ENCODE measurements at places on chromosomes 7 and 10.
A peak's percentile ranks its signal among the peaks of the same experiment; 100 is the strongest.

GRCh38 chr10:106312087-106312486 lies 852.4 kb downstream of the SORCS1 start:
- no peak for DNase-seq

GRCh38 chr7:151399906-151400305 lies 9.9 kb downstream of the WDR86 start:
- peak; percentile 38 for DNase-seq

DNA sequence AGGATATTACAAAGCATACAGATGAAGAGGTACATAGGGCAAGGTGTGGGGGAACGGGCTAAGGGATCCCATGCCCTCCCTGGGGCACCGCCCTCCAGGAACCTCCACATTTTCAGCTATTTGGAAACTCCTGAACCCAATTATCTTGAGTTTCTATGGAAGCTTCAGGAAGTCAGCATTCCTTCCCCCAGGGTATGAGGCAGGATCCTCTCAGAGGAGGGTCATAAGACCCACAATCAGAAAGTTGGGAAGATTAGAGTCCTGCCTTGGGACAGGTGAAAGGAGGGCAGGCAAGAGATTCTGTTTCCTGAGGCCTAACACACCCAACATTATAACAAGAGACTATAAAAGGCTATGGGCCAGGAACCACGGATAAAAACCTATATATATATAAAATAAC lies 98.0 kb downstream of the RALA start:
- no peak for DNase-seq

- DNase-seq, result no peak
These were observed 30.0 kb downstream of the DRGX start for GRCh38 chr10:49365675-49366415.

DNA sequence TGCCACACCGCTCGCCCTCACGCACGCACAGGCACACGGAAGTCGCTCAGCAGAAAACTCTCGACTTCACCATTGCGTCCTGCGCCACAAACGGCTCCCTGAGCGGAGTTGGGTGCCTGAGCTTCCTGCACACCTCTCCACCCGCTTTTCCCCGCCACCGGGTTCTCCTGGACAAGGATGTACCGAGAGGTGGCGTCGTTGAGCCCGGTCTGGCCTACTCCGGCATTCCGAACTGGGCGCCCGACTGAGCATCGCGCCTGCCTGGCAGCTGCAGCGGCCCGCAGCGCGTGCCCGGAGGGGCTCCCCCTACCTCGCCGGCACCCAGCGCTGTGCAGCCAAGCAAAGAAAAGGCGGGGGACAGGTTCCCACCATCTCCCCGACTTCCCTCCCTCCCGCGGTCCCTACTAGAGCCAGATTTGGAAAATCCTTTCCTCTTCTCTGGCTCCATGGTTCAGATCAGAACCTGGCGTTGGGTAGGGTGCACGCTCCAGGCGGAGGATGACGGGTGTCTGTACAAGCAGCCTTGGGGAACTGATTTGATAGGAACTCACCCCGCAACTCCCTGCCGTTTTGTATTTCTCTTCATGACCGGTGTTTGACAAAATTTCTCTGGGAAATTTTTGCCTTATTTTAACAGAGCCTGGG lies 1.7 kb downstream of the SORCS3 start:
- peak; percentile 77 for DNase-seq

DNA sequence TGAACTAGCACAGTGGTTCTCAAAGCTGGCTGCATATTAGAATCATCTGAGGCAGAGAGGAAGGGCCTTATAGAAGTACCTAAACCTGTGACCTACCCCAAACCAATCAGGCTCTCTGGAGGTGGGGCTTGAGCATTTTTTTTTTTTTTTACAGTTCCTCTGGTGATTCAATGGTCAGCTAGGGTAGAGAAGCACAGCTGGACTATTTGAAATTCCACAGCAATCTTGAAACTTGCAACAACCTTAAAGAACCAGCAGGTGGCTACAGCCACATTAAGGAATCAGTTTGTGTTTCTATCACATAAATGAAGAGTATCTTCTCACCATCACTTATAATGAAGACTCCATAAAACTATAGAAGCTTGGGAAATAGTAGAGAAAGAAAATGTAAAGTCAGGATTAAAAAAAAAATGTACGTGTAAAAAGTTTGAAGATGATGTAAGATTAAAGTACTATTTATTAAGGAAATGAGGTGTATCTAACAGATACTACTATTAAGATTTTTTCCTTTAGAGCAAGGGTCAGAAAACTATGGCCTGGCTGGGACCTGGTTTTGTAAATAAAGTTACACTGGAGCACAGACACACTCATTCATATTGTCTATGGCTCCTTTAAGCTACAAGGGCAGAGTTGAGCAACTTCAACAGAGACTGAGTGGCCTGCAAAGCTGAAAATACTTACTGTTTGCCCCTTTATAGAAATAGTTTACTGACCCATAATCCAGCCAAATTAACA lies 3.8 kb downstream of the RTKN2 start:
- DNase-seq, result no peak

All from right forelimb (tissue), 1 donor.